CD4-positive, alpha-beta T cell treated with Interferon gamma for 1 hour (primary cell): ENCODE measurements at places on chromosomes 5 and 9.

- DNase-seq = no peak
These were observed 38.1 kb downstream of the ADAMTS2 start for GRCh38 chr5:179307013-179307800.

GRCh38 chr5:116371431-116371830 lies 203.2 kb downstream of the SEMA6A start:
- no peak for DNase-seq

GRCh38 chr5:1293416-1294205 lies 1.3 kb downstream of the TERT start:
- no peak for DNase-seq

DNA sequence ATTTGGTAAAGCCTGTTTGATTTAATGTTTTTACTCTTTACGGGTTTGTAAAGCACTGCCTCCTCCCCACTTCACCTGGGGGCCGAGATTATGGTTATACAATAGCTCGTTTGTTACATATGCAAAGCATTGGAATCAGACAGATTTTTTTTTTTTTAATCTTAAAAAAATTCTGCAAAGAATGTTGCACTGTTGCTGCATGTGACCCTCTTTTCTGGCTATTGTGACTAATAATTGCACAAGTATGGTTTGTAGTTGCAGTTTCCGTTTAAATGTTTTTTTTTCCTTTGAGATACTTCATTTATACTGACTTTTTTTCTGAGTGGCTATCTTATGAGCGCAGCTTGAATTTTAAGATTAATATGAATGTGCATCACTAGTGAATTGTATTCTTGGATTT lies 165.3 kb downstream of the KDM4C start:
- no peak for DNase-seq

DNA sequence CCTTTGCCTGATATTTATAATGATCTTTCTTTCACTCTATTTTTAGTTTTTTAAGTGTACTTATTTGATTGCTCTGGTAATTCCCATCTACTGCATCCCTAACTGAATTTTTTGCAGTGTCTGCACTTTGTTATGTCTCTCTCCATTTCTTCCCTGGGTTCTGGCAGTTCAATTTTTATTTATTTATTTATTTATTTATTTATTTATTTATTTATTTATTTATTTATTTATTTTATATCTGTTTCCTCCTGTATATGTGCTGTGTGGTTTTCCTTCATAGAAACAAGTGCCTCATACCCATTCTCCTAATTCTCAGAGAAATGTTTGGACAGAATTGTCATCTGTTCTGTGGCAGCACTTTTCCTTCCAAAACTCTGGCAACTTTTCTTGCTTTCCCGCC lies 2370.8 kb upstream of the WWC1 start:
- no peak for DNase-seq

GRCh38 chr5:75239681-75240080 lies 3.0 kb upstream of the ANKRD31 start:
- no peak for DNase-seq

DNA sequence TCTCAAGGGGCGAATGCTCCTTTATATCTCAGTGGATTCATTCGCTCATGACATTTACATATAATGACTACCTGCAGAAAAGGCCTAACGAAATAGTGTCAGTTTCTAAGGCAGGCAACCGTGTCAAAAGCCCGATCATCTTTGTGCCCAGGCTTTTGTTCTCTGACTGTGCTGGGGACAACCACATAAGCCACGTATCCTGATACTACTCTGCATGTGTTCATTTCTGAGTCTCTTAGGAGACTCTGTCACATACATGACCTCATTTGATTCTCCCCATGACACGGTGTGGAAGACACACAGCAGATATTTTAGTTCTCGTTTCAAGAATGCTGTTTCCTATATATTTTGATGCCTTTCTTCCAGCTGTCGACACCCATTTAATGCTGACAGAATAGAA lies 598.5 kb downstream of the BNC2 start:
- no peak for DNase-seq

- no peak for DNase-seq
These were observed 5.9 kb upstream of the CFAP90 start for GRCh38 chr5:7856855-7857254.

DNA sequence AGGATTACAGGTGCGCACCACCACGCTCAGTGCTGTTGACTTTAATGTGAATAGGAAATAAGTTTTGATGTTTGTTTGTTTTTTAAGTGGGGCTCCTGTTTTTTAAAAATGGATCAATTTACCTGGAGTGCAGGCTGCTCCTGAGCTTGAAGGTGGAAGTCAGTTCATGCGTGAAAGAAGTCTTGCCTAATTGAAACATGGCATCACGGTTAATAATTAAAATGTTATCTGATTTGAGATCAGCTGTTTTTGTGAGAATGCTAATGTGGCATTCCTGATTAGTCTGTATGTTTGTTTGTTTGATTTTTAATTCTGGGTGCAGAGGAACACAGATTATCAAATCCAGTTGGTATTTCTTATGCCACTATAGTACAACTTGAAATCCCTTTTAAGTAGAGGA lies 6.5 kb downstream of the SFXN1 start:
- DNase-seq = no peak

GRCh38 chr5:119070578-119070827 lies 384 bp upstream of the DMXL1 start:
- no peak for DNase-seq

DNA sequence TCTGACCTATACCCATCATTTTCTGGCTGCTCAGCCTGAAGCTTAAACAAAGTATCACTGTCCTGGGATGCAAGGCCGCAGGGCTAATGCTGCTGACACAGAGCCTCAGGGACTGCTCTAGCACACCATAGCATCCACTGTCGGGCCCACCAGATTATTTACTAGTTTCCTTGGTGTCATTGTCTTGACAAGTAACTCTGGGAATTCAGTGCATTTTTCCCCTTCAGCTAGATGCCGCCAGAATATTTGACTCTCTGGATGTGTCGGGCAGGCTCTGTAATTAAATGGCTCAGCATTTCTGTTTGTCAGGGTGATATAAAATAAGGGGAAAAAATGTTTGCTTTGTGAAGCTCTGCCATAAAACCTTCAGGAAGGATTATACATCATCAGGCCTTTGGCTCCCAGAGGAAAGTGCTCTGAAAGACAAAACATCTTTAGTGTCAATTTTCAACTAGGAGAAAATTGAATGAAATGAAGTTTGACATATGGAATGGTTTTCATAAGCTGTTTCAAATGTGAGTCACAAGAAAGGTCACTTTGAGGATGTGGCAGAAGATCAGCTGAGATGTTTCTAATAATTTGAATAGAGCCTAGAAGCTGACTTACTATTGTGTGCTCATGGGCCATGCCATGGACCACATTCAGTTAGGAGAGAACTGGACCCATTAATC lies 350.1 kb downstream of the TMEM232 start:
- DNase-seq = no peak

GRCh38 chr9:101467690-101468089 lies 32.1 kb upstream of the ALDOB start:
- DNase-seq = no peak

DNA sequence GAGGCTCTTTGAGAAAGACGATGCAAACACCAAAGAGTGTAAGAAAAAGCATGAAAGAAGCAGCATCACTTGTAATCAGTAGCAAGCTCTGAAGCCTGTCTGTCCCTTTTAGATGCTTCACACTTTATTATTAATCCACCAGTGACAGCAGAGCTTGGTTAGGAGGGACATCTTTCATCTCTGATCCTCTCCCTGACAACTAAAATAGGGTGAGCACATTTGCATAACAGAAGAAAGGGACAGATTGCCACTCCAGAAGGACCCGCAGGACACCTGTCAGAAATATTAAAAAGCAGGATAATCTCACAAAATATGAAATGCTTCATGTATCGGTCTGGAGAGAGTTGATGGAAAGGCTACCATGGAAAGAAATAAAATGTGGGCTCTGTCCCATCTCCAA lies 71.4 kb upstream of the MAP1B start:
- no peak for DNase-seq

- DNase-seq = no peak
These were observed 3.7 kb upstream of the SLC30A5 start for GRCh38 chr5:69090158-69090557.

DNA sequence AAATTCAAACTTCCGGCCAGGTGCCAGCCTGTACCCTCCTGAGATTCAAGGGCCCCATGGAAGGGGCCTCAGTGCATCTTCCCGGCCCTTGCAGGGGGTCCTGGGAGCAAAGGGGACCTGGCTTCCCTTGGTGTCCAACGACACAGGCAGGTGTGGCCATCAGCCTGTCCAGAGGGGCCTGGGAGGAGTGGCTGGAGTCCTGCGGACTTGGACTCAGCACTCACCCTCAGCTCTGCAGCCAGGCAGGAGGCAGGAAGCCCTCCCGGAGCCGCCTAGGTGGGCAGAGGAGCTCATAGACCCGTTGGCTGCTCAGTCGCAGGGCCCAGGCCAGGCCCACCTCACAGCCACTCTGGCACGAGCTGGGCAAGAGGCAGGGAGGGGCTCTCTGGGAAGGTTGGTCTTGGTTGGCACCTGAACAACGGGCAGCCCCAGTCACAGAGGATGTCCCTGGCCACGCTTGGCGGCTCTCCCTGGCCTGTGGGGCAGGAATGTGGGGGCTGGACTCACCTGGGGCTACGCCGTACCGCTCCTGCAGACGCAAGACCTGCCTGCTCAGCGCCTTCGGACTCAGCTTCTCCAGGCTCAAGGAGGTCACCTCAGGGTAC lies 53.8 kb upstream of the NRARP start:
- no peak for DNase-seq

- DNase-seq = no peak
These were observed 11.0 kb upstream of the PCDHB15 start for GRCh38 chr5:141234109-141234667.

DNA sequence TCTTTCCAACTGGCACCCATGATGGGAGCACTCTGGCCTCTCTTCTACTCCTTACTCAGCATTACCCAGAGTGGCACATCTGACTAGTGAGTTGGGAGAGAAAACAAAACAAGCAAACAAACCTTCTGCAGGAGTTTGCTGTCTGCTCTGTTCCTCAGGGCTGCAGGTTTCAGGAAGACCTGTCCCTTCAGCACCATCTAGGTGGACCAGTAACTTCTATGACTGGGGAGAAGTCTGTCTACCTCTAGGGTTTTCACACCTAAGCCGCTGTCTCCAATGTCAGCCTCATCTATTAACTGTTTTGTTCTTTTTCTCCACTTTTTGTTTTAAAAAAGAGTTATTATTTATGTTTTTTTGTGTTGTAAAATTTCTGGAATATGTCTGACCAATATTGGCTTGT lies 58.7 kb downstream of the RAB3C start:
- DNase-seq = no peak

DNA sequence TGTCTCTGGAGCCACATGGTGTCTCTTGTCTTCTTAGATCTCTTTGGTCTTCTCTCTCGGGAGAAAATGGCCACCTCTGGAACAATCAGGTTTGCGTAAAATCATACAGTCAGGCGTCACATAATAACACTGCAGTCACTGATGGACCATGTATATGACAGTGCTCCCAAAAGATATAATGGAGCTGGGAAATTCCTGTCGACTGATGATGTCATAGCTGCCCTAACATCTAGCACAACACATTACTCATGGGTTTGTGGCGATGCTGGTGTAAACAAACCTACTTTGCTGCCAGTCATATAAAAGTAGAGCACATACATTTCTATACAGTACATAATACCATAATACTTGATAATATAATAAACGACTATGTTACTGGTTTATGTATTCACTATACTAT lies 30.1 kb upstream of the RAI14 start:
- no peak for DNase-seq

DNA sequence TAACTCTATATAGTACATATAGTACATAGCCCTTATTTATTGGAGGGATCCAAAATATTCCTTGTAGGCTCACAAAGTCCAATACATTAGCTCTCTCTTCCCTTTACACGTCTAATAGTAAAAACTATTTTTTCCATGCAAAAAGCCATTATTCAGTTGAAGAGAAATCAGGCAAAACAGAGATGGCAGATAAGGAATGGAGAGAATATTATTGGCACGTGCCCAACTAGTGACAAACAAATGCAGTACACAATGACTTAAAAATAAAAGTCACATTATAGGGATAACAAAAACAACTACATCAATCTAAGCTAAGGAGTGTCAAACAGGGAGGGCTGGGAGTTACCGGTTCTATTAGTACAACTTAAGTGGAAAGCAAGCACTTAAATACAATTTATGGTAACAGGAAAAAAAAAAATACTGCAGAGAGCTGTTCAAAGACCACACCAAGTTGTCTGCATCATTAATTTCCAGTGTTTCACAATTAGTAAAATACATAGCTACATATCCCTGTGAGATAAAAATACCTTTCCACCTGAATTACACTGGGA lies 4.1 kb upstream of the SCAI start:
- DNase-seq = no peak

DNA sequence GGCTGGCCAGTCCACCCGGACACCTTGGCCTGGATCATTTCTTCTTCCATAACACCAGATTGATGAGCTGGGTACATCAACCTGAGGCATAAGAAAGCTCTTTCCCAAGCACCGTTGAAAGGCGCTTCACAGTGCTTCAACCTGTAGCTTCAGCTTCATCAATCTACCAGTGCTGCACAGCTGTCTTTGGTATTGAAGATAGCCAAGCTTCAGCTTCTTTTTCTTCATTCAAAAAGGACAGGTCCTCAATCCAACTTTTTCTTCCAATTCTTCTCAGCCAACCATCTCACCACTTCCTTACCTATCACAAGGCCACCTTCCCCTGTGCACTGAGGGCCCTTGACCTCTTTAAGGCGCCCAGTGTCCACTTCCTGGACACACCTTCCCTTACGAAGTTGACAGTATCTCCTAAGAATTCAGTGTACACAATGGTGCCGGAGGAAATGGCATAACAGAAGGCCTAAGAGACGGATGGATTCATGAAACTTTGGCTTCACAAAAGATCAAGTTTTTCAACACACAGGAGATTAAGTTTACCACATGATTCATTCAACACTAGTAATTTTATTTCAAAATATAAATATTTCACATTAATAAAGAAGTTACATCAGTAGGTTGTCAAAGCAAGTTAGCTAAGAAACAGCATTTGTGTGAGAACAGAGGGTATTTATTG lies 1.4 kb upstream of the CTNNAL1 start:
- no peak for DNase-seq

DNA sequence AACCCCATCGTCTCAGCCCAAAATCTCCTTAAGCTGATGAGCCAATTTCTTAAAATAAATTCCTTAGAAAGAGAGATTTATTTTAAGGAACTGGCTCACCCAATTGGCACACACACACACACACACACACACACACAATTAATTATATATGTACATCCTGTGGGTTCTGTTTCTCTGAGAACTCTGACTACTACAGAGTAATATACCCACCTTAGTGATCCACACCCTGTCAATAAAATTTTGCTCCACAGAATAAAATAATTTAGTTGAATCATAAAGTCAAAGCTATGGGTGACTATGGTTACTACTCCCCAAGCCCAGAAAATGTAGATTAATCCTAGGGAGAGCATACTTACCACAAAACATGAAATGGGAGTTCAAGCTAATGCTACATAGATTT lies 131.0 kb downstream of the DMAC1 start:
- no peak for DNase-seq

- peak; percentile 65 for DNase-seq
These were observed 78.8 kb downstream of the F2RL2 start for GRCh38 chr5:76544268-76544926.

- DNase-seq = no peak
These were observed 102.5 kb upstream of the ERCC6L2 start for GRCh38 chr9:95773053-95773418.

GRCh38 chr5:45399041-45399440 lies 297.1 kb downstream of the HCN1 start:
- no peak for DNase-seq

- DNase-seq = no peak
These were observed 385.2 kb upstream of the SEMA6A start for GRCh38 chr5:116959843-116960242.

- no peak for DNase-seq
These were observed 1.6 kb downstream of the ZNF462 start for GRCh38 chr9:106864373-106865143.
